NCI-H2171 treated with DMSO at 0.1 percent for 48 hours (cell line): ENCODE measurements at places on chromosomes 3 and 15.
A peak's percentile ranks its signal among the peaks of the same experiment; 100 is the strongest.

DNA sequence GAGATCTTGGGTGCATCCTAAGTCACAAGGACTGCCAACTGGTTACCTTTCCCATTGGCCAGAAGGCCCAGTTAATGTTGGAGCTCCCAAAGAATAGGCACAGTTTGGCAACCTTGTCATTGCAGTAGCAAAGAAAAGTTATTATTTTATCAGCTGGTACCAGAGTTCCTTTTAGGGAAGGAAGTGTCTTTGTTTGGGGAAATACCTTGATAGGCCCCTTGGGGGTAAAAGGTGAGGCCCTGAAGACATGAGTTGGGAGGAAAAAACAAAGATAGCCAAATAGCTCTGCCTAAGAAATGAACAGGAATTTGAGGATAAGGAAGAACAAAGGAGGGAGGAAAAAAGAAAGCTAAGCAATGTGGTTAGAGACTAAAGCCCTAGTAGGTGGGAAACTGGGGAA is 85.8 kb downstream of the ANP32A start:
- no peak for DNase-seq

- DNase-seq = no peak
These were observed 68.7 kb downstream of the TRAK1 start for GRCh38 chr3:42159706-42160472.

DNA sequence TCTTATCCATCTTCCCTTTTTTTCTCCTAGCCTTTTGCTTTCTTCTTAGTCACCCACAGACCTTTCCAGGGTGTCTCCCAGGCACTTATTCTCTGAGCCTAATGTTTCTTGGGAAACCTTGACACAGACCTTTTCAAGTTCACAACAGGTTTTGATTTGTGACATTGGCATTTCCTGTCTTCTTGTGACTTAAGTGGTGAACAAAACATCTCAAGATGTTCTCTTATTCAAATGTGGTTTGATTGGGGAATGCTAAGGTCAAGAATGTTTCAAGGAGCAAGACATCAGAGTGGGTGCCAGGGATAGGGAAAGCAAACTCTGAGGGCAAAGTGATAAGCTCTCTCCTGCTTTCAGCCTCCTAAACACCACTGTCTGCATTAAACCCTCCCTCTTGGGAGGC is 68.2 kb upstream of the GSK3B start:
- DNase-seq = no peak

DNA sequence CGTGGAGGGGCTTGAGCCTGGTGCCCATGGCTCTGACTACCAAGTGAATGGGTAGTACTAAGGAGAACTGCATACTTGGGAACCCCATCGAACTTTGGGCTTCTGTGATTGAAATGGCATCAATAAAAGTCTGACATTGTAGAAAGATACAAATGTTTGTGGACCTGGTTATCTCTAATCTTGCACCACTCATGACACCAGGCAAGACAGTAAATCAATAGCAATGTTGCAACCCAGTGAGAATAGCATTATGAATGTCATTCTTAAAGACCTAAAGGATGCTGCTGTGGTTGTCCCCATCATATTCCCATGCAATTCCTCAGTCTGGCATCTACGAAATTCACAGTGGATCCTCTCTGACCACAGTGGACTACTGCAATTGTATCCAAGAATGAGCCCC is 233.6 kb upstream of the LYSMD4 start:
- DNase-seq = no peak

DNA sequence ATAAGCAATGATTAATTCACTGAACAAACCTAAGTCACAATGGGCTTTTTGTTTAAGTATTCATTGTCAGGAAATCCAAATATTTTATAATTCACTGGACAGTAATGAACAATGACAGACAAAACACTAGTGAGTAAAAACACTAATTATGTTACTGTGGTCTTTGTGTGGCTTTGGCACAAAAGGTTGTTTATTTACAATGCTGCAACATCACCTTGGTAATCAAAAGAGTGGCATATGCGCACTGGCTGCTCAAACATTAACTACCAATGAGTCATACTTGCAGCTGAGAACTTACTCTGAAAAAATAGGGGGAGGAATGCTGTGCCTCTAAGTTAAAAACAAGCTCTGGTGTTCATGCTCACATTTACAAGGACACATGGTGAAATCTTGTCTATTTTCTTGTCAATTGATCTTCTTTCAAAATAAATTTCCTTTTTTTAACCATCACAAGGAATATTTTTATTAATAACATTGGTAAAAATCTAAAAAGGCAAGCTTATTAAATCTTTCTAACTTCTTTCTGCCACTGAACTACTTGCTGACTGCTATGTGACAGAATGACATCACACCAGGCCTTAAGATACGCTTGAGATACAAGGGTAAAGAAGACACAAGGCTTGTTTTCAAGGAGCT is 85.2 kb upstream of the PPIB start:
- peak; percentile 82 for DNase-seq

GRCh38 chr3:52771702-52772101 is 962 bp upstream of the NEK4 start:
- no peak for DNase-seq

GRCh38 chr3:19688767-19689166 is 245.2 kb downstream of the EFHB start:
- DNase-seq = no peak

DNA sequence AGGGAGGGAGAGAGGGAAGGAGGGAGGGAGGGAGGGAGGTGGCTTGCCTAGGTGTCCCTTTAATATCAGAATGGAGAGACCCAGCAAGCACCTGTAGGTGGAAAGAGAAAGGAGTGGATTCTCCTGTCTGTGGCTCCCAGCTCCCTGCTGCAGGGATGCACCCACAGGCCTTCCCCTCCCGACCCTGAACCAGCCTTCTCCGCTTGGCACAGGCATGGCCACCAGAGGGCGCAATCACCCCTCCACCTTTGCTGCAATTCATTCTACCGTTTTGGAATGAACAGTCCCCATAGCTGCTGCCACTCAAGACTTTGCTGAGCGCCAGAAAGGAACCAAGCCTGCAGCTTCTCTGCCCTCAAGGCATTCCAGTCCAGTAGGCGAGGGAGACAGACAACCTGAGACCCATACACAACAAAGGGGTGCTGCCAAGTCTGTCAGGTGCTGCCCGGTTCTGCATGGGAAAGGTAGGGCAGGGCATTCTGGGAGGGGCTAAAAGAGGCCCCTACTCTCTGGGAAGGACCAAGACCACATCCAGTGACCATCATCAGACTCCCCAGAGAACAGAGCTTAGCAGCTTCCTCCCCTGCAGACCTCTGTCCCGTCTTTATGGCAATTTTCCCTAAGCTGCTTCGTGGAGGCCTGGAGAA is 4.9 kb downstream of the TLR9 start:
- peak; percentile 54 for DNase-seq

DNA sequence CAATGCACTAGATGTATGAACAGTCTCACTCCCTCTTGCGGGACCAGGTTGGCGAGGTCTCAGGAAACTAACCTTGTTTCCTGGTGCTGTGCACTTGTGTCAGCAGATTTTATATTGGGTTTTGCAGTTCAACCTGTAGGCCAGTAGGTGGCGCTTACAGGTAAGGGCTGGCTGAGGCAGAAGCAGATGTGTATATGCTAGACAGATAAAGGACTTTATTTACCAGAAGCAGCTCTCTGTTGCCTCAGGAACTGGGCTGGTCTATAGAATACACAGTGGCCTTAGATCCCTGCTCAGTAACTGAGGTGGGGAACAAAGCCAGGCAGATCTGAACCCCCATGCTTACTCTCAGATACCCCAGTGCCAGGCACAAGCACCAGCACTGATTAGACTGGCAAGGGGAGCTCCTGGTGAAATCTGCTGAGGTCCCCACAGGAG is 296.8 kb downstream of the DOCK3 start:
- peak; percentile 60 for DNase-seq

DNA sequence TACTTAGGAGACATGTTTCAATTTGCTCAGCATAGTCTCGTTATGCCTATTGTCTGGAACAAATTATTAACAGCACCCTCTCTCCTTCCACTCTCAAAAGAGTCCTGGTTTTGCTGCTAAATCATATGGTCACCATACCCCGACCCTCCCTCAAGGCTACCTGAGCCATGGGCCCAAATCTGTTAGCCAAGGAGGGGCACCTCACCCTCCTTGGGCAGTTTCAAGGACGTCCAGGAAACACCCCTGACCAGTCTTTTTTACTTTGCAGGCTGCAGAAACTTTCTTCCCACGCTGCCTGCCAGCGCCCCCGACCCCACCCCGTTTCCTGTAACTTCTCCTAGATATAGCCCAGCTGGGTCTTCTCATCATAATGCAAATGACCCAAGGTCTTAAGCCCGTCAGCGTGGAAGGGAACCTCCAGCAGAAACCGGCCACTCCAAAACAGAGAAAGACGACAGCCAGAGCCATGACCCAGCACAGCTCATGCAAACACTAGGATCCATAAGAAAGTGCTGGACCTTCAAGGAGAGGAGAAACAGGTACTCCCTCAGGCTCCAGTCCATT is 62.3 kb downstream of the ADCY5 start:
- DNase-seq = no peak

GRCh38 chr3:52986938-52987337 is 58.9 kb downstream of the SFMBT1 start:
- DNase-seq = no peak

GRCh38 chr3:4163011-4163410 is 140.2 kb upstream of the SETMAR start:
- DNase-seq = peak; percentile 20

GRCh38 chr3:74862476-74862875 is 248.0 kb upstream of the CNTN3 start:
- DNase-seq = no peak

DNA sequence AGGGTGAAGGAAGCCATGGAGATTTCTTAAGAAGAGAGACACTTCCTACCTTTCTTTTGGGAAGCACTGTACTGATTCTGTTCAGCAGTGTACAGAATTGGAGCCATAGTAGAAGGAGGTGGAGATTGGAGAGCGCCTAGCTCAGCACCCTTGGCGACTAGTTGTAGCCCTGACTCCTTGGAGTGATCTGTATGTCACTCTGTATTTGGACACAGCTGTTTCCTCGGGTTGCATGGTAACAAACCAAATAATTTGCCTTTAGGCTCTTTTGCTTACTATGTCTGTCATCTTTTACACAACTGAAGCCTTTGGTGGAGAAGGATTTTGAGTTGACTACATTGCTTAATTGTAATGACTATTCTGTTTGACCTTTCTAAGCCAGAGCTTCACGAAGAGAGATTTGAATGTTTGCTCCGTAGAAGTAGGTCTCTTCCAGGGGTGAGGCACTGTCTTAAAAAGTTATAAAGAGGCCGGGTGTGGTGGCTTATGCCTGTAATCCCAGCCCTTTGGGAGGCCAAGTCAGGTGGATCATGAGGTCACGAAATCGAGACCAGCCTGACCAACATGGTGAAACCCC is 77.1 kb downstream of the AKAP13 start:
- DNase-seq = no peak

- DNase-seq = no peak
These were observed 22.3 kb downstream of the CTSH start for GRCh38 chr15:78922527-78922926.

- DNase-seq = peak; percentile 36
These were observed 727 bp downstream of the NSMCE3 start for GRCh38 chr15:29268706-29269484.

GRCh38 chr15:33559207-33559890 is 248.6 kb downstream of the RYR3 start:
- DNase-seq = no peak

DNA sequence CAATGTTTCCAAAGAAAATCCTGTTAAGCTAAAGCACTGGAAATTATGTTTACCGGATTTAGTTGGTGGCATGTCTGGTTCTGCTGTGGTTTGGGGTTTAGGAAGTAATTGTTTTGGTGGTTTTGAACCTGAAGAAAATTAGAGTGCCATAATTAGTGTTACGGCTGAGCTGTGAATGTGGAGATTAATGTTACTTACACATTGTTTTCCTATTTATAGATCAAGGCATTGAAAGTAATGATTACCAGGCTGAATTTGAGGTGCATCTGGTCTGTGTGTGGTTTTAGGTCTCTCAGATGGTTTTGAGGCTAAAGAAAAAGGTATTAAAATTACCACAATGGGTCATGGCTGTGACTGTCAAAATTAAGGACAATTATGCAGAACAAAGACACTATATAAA is 128.9 kb downstream of the TFG start:
- DNase-seq = no peak

DNA sequence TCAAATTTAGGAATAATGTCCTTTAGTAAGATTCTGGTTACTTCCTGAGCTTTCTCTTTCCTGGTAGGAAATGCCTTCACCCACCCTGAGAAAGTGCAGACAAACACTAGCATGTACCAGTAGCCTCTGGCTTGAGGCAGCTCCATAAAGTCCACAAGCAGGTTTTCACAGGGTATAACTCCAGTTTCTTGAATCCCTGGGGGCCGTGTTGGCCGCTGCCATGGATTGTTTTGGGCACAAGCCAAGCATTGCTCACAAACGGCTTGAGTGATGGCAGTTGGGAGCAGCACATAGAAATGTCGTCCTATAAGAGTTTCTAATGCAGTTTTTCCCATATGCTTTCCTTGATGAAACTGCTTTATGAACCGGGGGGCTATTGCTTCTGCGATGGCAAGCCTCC is 164.1 kb downstream of the STXBP5L start:
- peak; percentile 27 for DNase-seq

DNA sequence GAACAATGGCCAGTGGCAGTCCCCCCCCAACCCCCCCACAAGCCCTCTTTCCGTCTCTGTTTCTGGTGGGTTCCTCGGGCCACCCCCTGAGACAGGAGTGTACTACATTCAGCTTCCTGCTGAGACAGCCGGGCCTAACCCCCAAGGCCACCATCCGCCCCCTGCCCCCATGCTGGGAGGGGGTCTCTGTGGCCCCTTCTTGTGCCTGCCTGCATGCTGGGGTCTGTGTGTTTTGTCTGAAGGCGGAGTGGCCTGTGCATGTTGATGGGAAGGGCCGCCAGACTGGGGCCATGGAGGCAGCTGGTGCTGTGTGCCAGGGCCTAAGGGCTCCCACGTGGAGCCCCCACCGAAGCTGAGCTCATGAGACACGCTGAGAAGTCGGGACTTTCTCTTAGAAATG is 26.6 kb downstream of the PLXNA1 start:
- DNase-seq = no peak

GRCh38 chr3:127755305-127755681 is 67.0 kb downstream of the MGLL start:
- no peak for DNase-seq

GRCh38 chr3:64489361-64490044 is 198.3 kb downstream of the ADAMTS9 start:
- peak; percentile 83 for DNase-seq

- no peak for DNase-seq
These were observed 3.8 kb downstream of the PLCH1 start for GRCh38 chr3:155741101-155741500.

DNA sequence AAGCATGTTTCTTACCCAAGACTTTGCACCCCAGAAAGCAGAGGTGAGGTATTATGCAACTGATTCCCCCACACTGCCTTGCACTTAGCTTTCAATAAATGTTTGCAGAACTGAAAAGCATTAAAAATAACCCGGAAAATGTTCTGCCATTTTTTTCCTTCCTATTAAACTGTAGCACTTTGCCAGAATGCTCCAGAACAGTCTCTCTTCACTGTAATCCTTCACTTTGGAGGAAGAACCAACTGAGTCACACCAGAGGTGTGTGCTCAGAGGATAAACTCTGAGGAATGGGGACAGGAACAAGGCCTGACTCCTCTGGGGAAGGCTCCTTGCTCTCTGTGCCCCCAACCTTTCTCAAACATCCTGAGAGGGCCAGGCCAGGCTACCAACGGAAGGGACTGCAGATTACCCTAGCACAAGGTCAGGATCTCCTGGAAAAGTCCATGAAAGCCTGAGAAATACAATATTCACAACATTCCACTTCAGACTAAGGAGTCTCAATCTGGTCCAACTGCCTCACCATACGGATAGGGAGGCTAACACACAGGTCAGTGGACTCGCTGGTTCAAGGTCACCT is 19.0 kb downstream of the ANP32A start:
- no peak for DNase-seq
